Right cardiac atrium (tissue), 5 donors: ENCODE measurements at places on chromosomes 16 and 17.

DNA sequence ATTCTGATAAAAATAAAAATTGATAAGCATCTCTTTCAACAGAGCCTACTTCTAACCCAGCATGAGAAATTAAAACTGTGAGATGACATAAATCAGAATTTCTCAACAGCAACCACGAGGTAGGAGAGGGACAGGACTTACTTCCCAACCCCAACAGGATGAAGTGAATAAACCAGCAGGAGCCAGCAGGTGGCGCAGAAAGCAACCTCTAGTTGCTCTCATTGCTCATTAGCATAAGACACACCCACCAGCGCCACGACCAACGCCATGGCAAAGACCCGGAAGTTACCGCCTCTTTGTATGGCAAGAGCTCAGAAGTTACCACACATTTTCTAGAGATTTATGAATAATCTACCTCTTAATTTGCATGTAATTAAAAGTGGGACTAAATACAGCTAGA, 189.4 kb upstream of the CDH8 start:
- peak; percentile 79 for DNase-seq

- DNase-seq: no peak
Measured at GRCh38 chr16:26212599-26212998, 520.8 kb downstream of the HS3ST4 start.

- DNase-seq: no peak
Measured at GRCh38 chr16:62805221-62805857, 769.1 kb upstream of the CDH8 start.

- DNase-seq: no peak
Measured at GRCh38 chr16:23858542-23858941, 22.8 kb downstream of the PRKCB start.

GRCh38 chr16:1063728-1064127, 8.8 kb upstream of the SSTR5 start:
- no peak for DNase-seq

- DNase-seq: no peak
Measured at GRCh38 chr17:44940317-44940716, 7.3 kb downstream of the KIF18B start.

DNA sequence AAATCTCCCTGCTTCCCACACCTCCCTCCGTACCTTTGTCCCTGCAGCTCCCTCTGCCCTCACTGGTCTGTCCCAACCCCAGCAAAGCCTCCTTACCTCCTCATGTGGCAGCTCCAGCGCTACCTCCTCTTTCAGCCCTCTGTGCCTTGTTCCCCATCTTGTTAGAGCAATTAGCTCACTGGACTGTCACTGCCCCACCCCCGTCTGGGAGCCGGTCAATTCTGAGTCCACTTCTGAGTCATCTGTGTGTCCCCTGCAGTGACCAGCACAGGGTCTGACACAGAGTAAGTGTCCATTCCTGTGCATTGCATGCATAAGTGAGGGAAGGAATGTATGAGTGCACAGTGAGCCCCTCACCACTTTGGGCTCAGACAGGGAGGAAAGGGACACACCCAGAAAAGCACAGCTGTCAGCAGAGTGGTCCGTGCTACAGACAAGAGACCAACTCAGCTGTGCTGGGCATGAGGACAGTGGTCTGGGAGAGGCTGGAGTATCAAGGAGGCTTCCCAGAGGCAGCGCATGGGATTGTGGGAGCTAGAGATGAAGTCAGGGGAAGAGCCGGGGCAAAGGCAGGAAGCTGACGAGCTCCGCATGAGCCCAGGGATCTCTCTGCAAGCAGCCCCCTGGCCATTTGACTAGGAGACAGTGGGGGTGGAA, 45.9 kb downstream of the PITPNM3 start:
- DNase-seq: no peak

DNA sequence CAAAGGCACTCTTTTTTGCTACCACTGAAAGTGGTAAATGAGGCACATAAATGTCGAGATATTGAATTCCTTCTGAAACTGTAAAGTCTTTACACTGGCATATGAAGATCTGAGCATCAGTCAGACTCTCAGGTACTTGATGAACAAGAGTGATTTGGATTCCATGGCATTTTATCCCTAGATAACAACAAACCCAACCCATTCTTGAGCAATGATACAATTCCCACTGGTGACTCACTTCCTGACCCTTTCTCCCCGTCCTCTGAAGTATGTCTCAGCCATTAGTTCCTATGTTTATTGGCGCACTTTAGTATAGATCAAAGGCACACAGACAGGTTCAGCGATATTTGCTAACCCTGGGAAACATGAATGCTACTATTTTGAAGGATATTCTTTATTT, 147.0 kb upstream of the RBFOX1 start:
- DNase-seq: no peak

GRCh38 chr16:85037050-85037410, 9.4 kb downstream of the KIAA0513 start:
- DNase-seq: no peak

DNA sequence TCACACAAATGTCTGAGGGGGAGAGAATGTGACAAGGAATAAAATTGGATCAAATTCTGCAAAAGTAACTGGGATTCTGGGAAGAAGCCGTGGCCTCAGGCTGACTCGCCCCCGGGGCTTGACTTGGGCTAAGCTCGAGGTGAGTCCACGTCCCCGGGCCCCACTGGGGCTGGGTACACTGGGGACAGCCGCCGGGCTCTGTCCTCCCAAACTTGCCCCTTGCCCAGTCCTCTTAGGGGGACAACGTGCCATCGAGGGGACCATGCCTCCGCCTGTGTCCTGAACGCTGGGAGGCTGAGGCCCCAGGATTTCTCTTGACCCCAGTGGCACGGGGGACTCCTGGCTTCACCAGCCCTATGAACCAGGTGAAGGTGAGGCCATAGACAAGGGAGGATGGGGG, 21.1 kb downstream of the DOC2B start:
- no peak for DNase-seq

GRCh38 chr17:77420095-77420803, 279.5 kb downstream of the SEC14L1 start:
- DNase-seq: no peak

DNA sequence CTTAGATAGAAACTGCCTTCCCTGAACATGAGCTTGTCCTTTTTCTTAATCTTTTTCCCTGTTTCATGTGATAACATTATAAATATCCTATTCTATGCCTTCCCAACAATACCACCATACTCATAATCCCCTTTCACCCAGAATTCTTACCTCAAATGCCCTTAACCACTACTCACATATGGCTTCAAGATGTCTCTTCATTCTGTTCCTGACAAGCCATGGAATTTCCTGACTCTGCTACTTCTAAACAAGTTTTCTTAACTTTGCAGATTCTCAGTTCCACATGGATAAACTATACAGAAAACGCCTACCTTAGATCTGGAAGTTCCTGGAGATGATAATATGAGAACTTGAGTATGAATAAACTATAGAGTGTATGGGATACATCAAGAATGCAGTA, 1217.8 kb downstream of the CDH8 start:
- DNase-seq: no peak

- DNase-seq: peak; percentile 50
Measured at GRCh38 chr17:40326832-40327199, 17.8 kb downstream of the RARA start.

DNA sequence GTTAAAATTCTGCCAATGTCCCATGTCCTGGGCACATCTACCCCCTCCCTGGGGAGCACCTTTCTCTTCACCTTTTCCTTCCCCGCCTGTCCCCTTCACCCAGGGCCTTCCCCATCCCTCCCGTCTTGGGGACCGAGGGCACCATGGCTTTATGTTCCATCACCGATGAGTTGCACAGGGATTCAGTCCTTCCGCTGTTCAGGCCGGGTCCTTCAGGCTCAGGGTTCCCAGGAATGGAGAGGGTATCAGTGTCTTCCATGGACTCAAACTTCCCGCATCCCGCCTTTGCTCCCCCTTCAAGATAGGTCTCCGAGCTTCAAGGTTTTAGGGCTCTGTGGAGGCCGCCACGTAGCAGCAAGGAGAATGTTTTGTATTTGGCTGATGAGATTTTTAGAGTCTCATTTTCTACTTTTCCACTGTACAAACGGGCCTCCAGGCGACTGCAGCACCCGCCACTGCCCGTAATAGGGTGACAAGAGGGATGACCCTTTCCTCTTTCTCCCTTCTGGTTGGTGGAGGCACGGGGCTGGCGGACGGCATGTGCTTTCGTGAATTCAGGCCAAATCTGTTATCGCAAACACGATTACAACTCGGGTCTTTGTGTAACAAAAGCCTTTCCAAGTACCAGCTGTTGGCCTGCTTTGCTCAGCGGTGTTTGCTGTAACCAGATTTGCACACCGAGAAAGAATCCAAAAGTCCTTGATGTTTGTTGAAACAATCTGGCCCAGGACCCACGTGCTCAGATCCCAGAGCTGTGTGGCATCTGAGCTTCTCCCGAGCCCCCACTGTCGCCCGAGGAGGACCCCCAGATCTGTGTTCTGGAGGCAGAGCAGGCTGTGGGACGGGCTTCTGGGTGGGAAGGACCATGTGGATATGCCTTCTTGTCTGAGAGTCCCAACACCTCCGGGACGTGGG, 236.3 kb downstream of the SEC14L1 start:
- peak; percentile 85 for DNase-seq

DNA sequence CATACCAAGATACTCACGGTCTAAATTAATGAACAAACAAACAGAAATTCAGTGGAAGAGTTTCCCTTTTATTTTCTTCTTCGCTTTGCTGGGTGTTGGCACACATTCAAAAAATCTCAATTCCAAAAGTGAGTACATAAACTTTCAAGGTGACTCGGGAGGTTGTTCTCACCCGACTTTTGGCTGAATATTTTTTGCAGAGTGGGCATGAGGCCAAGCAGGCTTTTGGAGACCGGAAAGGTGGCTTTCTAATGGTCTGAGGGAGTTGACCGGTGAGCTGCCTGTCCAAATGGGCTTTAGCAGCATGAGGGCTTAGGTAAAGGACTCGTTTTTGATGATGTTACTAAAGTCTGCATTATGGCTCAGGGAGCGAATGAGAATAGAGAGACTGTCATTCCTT, 318.7 kb downstream of the CPPED1 start:
- no peak for DNase-seq

GRCh38 chr17:48457080-48457836, 27.2 kb upstream of the SKAP1 start:
- DNase-seq: peak; percentile 69

GRCh38 chr16:6897876-6898485, 434.7 kb upstream of the RBFOX1 start:
- DNase-seq: no peak

GRCh38 chr17:74430706-74431567, 951 bp upstream of the GPRC5C start:
- peak; percentile 93 for DNase-seq

GRCh38 chr17:34634551-34635160, 55.3 kb downstream of the TMEM132E start:
- DNase-seq: no peak

DNA sequence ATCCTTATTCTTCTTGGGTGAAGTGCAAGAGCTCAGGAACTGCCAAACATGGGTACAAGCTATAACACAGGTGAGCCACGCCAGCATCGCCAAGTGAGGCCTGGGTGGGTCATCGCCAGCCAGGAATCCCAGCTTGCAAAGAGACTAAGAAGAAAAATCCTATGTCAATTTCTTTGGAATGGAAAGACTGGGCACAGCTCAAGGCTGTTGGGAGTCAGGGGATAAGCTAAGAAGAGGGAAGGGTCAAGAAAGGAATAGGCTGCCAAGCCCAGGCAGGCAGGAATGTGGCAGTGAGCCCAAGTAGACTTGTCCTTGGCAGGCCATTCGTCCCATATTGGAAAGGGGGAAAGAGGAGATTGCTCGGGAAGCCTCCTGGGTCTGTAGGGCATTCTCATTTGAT, 191.4 kb upstream of the CDH5 start:
- DNase-seq: no peak

GRCh38 chr16:87114832-87115231, 202.4 kb downstream of the C16orf95 start:
- DNase-seq: no peak

DNA sequence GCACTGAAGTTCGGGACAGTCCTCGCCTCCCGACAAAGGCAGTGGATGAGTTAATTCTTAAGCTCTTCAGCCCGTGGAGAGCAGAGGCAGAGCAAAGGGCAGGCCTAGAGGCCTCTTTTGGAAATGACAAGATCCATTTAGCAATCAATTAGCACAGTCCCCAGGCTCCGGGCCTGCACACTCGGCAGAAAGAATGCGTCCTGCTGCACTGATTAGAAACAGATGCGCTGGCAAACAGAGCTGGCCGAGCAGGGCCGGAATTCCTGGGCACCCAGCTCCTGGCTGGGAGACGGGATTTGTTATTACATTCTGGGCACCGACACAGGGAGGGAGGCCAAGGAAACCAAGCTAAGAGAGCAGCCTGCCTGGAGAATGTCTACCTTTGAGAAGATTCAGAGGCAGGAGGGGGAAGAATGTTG, 162.9 kb downstream of the COPRS start:
- DNase-seq: peak; percentile 94

- no peak for DNase-seq
Measured at GRCh38 chr16:88007321-88007731, 56.1 kb downstream of the BANP start.

DNA sequence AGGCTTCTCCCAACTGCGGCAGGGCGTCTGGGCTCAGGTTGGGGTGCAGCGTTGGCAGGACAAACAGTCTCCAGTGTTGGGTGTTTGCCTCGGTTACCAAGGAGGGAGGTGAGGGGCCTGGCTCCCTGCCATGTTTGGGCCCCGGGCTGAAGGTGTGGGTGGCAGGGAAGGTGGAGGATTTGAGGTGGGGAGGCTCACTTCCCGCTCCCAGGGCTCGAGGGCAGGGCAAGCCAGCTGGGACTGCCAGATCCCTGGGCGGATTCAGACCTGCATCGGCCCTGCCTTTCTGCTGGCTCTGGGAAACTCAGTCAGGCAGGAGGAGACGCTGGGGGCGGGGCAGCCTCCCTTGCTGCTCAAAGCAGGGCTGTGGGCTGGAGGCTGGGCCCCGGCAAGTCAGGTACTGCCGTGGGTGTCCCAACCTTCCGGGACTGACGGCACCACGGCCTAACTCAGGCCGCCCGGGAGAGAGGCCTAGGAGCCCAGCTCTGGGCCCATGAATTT, 31.3 kb upstream of the KRT17 start:
- no peak for DNase-seq

- no peak for DNase-seq
Measured at GRCh38 chr17:75498039-75498725, 17.2 kb downstream of the CASKIN2 start.

- no peak for DNase-seq
Measured at GRCh38 chr17:6780886-6781285, 4.9 kb downstream of the FBXO39 start.

DNA sequence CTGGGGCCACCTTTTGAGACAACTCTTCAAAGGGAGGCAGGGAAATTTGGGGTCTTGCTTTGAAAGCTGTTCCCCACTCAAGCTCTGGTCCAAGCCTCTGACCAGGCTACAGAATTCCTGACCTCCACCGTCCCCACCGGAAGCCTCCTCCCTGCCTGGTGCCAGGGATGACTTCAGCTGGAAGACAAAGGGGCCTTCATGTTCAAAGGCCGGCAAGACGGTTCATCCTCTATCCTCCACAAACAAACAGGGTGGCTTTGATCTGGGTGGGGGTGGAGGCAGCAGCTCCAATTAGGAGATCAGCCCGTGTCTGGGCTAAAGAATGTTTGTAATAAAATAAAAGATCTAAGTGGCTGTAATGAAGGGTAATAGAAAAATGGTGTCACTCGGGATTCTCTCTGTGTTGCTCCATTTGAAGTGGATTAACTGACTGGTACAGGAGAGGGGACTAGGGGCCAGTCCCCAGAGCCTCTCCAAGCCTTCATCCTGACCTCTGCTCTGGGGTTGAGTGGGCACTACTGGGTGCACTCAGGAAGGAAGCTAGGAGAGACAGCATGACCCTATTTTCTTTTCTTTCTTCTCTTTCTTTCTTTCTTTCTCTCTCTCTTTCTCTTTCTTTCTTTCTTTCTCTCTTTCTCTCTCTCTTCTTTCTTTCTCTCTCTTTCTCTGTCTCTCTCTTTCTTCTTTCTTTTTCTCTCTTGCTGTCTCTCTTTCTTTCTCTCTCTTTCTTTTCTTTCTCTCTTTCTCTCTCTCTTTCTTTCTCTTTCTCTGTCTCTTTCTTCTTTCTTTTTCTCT, 27.5 kb upstream of the NKD1 start:
- no peak for DNase-seq
